ENCODE measurements at places on chromosomes 6 and 20.

- DNase-seq, result peak; percentile 9
These were observed 226.2 kb upstream of the MARCKS start for GRCh38 chr6:113630738-113631535.

- no peak for DNase-seq
These were observed 67.2 kb upstream of the RNF146 start for GRCh38 chr6:127199470-127199869.

DNA sequence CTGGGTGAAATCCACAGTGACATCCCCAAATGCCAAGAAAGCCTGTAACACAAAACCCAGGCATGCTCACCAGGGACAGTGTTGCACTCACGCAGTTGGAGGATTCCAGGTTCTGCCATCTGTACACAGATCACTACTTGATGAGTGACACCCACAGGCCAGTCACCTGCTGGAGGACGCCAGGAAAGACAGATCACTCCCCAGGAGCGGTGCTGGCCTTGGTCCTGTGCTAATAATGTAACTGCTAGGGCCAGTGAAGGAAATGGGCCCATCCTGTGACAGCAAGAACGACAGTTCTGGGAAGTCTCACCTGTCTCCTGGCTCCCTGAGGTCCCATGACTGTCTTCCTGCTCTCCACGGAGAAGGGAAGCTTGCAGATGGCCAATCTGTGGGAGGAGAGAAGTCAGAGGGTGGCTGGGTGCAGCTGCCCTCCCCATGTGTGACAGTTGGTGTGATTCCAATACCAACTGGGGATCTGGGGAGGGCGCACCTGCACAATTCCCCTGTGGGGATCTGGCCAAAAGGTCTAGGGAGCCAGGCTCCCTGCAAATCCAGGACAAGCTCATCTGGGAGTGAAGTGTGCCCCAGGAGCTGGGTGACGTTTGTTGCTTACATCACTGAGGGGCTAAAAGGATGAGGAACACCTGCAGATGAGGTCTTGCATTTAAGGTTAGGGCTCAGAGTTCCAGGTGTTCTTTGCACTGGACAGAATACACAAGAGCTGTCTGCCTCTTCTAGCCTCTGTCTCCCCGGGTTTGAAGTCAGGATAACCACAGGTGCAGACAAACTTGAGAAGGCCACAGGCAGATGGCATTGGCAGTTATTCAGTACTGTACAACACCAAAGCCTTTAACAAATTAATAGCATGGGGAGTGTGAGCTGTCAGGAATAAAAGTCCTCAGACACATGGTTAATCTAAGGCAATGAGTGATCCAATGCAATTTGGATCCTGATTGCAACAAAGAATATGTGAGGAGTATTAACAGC is 10.3 kb downstream of the ZNF337 start:
- no peak for DNase-seq

- no peak for DNase-seq
These were observed 47.0 kb upstream of the PRL start for GRCh38 chr6:22343864-22344263.

DNA sequence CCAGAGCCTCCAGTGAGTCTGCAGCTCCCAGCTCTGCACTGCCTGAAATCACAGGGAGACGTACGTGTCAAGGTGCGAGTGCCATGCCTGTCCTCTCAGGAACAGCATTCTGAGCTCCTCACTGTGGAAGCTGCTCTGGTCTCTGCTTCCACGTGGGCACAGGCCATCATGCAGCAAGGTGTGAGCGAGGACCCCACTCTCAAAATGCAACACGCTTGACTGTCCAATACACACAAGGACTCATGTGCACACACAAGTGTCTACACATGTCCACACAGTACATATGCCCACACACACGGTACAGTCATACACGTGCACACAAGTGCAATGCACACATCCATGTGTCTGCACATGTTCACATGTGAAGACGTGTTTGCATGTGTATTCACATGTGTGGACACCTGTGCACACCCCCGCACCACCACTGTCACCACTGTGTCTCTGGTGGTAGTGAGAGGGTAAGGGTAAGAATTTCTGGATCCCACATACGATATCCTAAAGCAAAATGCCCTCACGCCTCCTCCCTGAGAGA is 260.5 kb downstream of the DLL1 start:
- DNase-seq, result no peak

GRCh38 chr6:109493865-109494264 is 10.8 kb upstream of the ZBTB24 start:
- DNase-seq, result no peak

- DNase-seq, result no peak
These were observed 136.9 kb downstream of the CD83 start for GRCh38 chr6:14254505-14254904.

- no peak for DNase-seq
These were observed 38.6 kb upstream of the EYS start for GRCh38 chr6:65745614-65746013.

GRCh38 chr6:14743474-14744211 is 502.2 kb upstream of the JARID2 start:
- DNase-seq, result peak; percentile 61

DNA sequence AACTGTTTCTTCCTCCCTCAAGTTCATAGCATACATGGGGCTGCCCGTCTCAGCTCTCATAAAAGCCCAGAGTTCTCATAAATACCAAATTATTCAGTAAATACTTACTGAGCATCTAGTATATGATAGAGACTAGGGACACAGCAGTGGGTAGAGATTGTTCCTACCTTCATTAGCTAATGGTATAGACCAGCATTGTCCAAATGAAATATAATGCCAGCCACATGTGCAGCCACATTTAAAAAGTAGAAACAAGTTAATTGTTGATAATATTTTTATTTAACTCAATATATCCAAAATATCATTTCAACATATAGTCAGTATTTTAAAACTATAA is 1.2 kb downstream of the TTLL9 start:
- DNase-seq, result no peak

DNA sequence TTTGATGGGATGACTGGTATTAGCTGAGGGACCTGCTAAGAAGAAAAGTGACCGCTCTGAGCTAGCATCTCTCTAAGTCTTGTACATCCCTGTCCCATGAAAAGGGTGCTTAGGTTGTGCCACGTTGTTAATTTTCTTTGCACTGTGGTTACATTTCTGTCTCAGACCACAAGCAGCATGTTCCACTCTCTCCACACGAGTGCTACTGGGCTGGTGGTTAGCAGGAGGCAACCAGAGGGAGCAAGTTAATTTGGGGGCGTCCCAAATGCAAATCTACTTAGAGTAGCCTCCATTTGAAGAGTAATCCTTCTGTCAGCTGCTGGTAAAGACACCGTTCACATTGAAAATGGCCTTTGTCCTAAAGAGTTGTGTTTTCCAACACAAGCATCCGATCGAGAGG is 3.4 kb upstream of the SCML4 start:
- no peak for DNase-seq

DNA sequence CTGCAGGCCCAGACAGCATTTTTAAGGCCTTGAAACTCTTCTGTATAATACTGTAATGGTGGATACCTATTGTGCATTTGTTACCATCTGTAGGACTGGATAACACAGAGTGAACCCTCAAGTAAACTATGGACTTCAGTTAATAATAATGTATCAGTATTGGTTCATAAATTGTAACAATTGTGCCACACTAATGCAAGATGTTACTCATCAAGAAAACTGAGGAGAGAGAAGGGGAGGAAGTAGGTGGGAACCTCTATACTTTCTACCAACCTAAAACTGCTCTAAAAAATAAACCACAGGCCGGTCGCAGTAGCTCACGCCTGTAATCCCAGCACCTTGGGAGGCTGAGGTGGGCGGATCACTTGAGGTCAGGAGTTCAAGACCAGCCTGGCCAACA is 10.8 kb downstream of the MAPK13 start:
- DNase-seq, result no peak

- DNase-seq, result no peak
These were observed 152.7 kb downstream of the RNGTT start for GRCh38 chr6:88810701-88811100.

GRCh38 chr6:83872386-83873118 is 13.1 kb downstream of the CYB5R4 start:
- DNase-seq, result no peak

GRCh38 chr6:14270925-14271788 is 153.6 kb downstream of the CD83 start:
- peak; percentile 39 for DNase-seq

DNA sequence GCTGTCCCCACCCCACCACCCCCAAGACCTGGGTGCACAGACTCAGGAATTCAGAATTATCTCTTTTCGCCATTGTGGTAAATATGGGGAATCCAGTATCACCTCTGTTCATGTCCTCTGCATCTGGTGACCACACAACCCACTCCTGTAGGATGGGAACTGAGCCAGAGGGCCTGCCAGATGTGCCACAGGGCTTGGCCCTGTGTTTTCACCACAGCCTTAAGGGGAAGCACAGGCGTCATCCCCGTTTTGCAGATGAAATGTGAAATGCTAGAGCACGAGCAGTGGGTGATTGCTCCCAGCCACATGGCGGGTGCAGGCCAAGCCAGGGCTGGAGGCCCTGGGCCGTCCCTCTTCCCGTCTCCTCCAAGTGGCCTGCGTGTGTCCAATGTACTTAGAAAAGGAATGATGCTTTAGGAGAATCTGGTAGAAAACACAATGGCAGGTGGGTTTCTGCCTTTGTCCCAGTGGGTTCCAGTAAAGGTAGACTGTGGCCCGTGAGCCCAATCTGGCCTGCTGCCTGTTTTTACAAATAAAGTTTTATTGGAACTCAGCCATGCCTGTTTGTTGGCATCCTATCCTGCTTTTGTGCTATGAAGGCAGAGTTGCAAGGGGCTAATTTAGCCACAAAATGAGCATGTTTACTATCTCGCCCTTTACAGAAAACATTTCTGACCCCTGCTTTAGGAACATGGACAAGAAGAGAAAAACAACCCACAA is 309.2 kb downstream of the CDH4 start:
- DNase-seq, result no peak

DNA sequence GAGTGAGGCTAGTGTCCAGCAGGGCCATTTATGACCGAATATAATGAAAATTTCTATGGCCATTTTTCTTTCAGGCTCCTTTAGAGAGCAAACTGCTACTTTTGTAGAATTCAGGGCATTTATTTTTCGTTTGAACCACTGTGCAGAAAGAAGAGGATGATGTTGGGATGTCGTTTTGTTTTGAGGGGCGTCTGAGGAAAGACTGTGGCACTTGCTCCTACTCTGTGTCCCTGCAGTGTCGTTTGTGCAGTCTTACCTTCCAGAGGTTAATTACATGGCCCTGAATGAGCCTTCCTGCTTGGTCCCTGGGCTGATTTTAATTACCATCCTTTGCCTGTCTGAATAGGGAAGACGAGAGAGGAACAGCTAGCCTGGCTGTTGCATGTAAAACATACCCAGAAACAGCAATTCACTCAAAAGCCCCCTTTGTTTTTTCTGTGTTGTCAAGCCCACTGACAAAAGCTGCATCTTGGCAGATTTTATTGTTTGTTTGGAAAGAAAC is 65.3 kb downstream of the CTNNBL1 start:
- DNase-seq, result no peak
